ENCODE measurements at places on chromosomes 3 and 15.

- DNase-seq, result no peak
Measured at GRCh38 chr3:55467099-55467498, 20.0 kb downstream of the WNT5A start.

- no peak for DNase-seq
Measured at GRCh38 chr3:138399766-138400165, 34.6 kb upstream of the ESYT3 start.

- DNase-seq, result no peak
Measured at GRCh38 chr3:153348457-153349107, 186.6 kb downstream of the RAP2B start.

DNA sequence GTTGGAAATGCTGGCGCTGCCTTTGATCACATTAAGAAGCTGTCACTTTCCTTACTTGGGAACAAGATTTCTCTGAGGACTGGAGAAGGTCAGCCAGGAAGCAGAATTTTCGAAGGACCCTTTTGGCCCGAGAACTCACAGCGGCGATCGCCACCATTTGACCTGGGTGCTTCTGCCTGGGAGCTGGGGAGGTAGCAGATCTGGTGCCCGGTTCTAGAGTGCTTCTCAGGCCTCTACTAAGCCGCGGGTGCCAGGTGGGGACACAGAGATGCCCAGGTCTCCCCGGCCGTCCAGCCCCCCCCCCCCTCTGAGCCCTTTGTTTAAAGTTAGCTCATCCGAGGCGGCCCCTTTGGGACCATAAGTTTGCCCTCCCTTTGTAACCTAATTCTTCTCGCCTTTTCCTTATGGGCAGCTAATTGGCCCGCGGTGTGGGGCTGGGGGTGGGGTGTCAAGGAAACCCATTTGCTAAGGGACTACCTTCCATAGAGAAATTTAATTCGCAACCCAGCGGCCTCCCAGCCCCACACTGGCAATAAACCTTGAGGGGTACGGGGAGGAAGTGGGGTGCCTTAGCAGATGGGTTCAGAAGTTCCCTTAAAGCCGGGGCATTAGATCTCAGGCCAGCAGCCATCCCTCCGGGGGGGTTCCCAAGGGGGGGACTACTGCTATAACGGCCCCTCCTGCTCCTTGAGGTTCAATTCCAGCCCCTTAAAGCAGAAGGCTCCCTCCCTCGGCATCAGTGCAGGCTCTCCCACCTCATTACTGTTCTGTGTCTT is 1.9 kb downstream of the GATA2 start:
- peak; percentile 16 for DNase-seq

GRCh38 chr3:128413003-128413370 is 53.7 kb downstream of the DNAJB8 start:
- DNase-seq, result no peak

DNA sequence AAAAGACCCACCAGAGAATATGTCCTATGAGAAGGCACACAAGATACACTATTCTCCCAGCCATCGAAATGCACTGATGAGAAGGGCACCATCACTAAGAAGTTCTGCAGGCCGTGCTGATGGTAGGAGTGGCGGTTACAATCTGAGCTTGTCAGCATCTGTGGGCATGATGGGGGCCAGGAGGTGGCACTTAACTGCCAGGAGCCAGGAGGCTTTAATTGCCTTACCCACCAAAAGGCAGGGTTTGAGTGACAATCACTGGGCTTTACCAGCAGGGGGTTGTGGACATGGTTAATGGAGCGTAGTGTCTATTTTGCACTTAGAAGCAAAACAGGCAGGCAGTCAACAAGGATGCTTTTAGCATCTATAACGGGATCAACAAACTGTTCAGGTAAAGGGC is 16.0 kb upstream of the SQOR start:
- DNase-seq, result peak; percentile 23

DNA sequence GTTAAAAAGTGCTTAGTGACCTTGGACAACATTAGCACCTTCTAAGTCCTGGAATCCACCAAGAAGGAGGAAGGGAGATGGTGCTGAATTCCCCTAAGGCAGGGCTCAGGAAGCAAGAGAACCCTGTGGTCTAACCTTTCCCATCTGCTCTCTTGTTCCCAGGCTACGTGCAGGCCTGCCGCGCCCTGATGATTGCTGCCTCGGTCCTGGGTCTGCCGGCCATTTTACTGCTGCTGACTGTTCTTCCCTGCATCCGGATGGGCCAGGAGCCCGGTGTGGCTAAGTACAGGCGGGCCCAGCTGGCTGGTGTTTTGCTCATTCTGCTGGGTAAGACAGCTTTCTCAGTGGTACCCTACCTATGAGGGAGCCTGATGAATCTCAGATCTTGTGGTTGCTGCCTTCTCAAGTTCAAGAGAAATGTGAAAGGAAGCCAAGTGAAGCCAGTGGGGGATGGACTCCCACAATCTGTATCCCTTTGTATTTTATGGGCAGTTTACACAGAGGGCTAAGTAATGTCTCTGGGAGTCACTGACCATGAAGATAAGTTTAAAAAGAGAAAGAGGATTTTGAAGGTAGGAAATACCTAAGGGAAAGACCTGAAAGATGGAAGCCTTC is 4.4 kb downstream of the CLDN11 start:
- DNase-seq, result no peak

DNA sequence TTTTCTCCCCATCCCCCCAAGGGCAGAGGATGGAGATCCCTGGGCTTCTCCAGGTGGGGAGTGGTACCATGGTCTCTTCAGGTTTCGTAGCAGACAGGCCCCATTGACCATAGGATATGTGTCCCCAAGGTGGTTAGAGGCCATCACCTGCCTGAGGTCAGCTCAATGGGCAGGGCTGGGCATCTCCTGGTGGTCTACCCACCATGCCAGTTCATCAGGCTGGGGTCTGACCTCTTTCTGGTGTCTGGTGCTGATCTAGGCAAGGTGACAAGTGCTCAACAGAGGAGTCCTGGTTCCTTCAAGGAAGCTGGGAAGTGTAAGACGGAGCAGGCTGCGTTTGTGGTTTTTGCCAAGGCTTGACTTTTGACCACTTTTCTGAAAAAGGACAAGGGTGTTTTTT is 71.4 kb downstream of the SMAD3 start:
- DNase-seq, result no peak

- DNase-seq, result no peak
Measured at GRCh38 chr15:58362262-58362922, 69.4 kb upstream of the LIPC start.

DNA sequence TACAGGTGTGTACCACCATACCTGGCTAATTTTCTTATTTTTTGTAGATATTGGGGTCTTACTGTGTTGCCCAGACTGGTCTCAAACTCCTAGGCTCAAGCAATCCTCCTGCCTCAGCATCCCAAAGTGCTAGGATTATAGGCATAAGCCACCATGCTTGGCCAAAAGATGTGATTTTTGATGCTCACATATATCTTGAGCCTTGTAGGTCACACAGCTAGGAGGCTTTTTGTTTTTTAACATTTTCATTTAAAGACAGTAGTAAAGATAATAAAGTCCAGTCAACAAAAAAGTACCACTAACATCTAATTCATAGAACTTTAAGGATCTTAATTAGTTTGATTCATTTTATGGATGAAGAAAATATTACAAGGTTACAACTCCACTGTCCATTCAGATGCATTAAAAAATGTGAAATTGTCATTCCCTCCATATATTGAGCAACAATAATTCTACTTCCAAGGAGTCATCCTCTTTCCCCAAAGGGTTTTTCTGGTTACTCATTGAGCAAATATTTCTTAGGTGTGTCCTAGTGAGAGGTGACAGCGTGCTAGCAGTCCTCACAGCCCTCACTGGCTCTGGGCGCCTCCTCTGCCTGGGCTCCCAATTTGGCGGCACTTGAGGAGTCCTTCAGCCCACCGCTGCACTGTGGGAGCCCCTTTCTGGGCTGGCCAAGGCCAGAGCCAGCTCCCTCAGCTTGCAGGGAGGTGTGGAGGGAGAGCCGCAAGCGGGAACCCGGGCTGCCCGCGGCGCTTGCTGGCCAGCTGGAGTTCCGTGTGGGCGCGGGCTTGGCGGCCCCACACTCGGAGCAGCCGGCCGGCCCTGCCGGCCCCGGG is 8.3 kb upstream of the TASOR start:
- DNase-seq, result no peak

DNA sequence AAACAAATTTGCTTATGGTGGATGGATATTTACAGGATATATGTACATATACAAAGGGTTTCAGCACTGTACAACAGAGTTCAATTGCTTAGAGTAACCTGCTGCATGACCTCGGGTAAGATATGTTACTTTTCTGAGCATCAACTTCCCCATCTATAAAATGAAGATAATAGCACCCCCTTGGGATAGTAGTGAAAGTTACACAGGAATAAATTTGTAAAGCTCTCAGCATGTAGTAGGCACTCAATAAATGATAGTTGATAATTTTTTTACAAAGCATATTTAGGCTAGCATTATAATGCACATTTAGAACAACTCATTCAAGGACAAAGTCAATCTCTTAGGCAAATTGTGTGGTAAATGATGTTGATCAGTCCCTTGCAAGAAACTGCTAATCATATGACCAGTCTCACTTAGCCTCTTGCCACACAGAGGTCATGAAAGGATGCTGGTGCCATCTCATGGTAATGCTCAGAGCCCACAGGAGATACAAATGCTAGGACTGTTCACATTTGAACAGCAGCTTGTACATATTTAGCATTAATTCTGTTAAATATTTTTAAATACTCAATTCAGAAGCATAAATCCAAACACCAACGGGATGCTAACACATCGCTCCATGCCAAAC is 123.9 kb downstream of the MAGI1 start:
- DNase-seq, result no peak

GRCh38 chr3:187382609-187383151 is 14.5 kb downstream of the RTP4 start:
- DNase-seq, result no peak

DNA sequence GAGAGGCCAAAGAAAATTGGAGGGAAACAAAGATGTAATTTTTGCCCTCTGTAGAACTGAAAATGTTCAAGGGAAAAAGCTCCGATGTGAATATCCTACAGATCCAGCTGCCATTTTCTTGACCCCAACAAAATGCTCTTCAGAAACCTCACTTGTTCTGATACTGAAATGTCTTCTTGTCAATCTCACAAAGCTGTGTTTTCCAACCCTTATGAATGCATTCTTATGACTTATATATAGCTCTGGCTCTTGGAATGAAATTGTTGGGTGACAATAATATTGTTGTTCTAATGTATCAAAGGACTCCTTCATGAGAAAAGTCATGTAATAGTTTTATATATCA is 157.1 kb upstream of the TGFBR2 start:
- DNase-seq, result no peak

DNA sequence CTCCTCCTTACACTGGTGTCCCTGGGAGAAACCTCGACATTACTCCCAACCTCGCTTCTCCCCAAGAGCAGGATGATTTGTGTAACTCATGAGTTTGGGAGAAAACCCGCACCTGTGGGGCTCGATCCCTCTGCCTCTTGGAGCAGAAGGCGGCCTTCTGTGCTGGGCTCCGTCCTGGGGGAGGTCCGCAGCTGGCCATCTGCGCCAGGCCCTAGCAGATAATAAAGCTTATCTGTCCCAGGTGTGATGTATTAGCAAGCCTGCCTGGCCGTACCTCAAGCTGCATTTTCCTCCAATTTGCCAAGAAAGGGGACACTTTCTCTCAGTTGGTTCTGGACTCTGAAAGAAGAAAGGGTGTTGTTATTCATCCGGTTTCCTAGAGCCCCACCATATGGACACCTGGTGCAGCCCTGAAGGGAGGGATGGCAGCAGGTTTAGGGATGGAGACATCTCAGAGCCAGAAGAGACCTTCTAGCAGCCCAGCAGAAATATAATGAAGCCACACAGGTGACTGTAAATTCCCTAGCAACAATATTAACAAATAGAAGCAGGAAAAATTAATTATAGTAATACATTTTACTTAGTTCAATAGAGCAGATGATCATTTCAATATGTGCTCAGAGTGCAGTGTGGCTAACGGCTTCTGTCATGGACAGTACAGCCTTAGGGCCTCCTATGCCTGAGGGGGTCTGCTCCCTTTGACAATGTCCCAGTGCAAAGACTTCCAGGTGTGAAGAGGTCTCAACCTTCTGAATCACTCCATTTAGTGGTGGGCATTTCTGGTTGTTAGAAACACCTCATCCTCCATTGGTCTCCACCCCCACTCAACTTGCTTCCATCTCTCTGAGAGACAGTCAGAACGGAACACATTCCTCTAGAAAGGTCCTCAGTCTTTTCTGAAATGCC is 94.8 kb downstream of the CPN2 start:
- no peak for DNase-seq

- DNase-seq, result no peak
Measured at GRCh38 chr3:40178012-40178594, 131.4 kb upstream of the EIF1B start.

- DNase-seq, result no peak
Measured at GRCh38 chr15:82830427-82831173, 21.2 kb downstream of the WHAMM start.

- DNase-seq, result no peak
Measured at GRCh38 chr15:58058073-58058472, 7.4 kb downstream of the ALDH1A2 start.

DNA sequence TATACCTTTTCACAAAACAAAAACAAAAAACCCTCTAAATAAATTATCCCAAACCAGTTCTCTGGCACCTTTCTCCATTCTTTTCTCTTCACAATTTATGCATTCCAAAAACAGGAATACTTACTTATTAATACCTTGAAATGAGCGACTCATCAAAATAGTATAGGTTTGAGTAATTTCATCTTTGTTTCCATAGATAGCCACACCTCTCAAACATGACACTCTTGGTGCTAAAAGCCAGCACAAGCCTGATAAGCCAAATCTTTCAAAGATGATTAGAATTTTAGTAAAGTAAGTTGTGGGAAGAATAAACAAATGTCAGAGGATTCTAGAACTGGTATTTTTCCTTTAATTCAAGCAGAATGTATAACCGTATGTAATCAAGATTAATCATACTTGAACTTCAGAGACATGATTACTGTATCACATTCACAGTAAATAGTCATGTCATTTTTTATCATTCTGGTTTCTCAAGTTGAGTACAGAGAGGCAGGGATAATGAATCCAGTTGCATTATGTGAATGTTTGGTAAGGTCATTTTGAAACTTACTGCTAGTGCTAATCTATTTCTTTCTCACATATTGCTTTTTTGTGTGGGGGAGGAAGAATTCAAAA is 12.1 kb upstream of the WDR5B start:
- DNase-seq, result no peak

- DNase-seq, result peak; percentile 52
Measured at GRCh38 chr15:93035953-93036810, 52.8 kb downstream of the RGMA start.

- DNase-seq, result no peak
Measured at GRCh38 chr3:179701176-179701827, 48.5 kb downstream of the USP13 start.

GRCh38 chr3:160129459-160130061 is 95.7 kb upstream of the C3orf80 start:
- DNase-seq, result peak; percentile 19

- DNase-seq, result no peak
Measured at GRCh38 chr3:98893740-98894139, 7.8 kb downstream of the DCBLD2 start.

DNA sequence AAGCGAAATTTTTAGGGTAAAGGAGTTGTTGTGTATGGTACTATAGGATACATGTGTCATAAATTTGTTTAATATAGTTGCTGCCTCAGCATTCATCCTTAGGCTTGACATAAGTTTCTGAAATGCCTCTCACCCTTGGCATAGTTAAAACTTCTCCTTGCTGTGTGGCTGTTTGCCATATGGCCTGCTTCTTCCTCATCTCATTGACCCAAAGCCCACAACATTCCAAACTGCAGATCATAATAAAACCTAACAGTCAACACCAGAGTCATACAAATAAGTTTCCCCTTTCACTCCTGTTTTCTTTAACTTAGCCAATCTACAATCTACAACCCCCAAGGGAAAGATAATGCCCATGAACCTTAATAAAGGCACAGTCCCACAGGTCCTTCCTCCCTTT is 136.6 kb downstream of the TMCC1 start:
- no peak for DNase-seq

GRCh38 chr3:71961891-71962290 is 176.9 kb upstream of the PROK2 start:
- no peak for DNase-seq
